ENCODE measurements at places on chromosomes 2 and 18.

DNA sequence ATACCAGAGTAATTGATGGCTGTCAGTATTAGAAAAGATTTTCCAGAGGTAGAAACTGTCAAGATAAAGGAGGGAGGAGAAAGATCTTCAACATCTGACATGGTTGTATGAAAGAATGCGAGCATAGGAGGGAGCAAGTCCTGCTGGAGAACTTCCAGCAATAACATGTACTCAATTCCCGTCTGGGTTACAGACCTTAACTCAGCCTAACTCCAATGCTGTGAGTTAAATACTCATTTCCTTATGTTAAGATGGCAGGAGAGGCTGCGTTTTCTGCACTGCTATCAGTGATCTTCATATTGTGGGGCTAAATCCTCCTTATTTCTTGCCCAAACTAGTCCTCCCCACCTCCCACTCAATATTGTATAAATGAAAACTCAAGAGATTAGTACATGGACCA, 6.7 kb upstream of the CERS6 start:
- DNase-seq: no peak

DNA sequence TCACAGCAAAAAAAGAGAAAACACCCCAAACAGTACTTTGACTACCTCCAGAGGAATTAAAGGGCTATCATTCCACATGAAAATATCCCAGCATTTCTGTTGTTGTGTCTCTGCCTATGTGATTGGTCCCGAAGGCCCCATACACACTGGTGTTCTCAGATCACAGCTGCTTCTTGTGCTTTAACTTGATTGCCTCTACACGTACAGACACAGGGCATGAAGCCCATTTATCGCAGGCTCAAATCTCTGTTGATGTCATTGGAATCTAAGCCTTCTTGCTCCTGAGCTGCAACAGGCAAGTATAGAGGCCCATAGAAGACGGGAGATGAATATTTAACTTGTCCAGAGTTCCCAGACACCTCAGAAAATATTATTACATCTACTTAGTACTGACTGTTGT, 405.2 kb downstream of the NCKAP5 start:
- no peak for DNase-seq

GRCh38 chr2:202036601-202037037, 3.0 kb downstream of the FZD7 start:
- no peak for DNase-seq

GRCh38 chr2:217743407-217743806, 259.4 kb downstream of the TNS1 start:
- no peak for DNase-seq

- no peak for DNase-seq
Measured at GRCh38 chr18:9552616-9553015, 61.7 kb downstream of the PPP4R1 start.

Data from AML-193 (cell line).